ENCODE measurements at places on chromosomes 11 and 22.

GRCh38 chr11:79025097-79025496 lies 415.7 kb downstream of the TENM4 start:
- H3K27ac ChIP-seq = no peak overlapping the region
- H3K27me3 ChIP-seq = peaks cover 45% of the 10 kb centered on the region

- H3K27ac ChIP-seq = no peak overlapping the region
- H3K36me3 ChIP-seq = no peaks in the 10 kb centered on the region
- DNase-seq = no peak
- no peaks in the 10 kb centered on the region for H3K4me1 ChIP-seq
- no peaks in the 10 kb centered on the region for H3K27me3 ChIP-seq
Observed at GRCh38 chr11:19393941-19394340, 153.2 kb upstream of the E2F8 start.

- no peaks in the 10 kb centered on the region for H3K36me3 ChIP-seq
- no peak for DNase-seq
- H3K4me1 ChIP-seq = no peaks in the 10 kb centered on the region
- H3K27me3 ChIP-seq = no peaks in the 10 kb centered on the region
Observed at GRCh38 chr11:40162901-40163883, 1296.3 kb downstream of the LRRC4C start.

- no peak overlapping the region for H3K4me3 ChIP-seq
- H3K36me3 ChIP-seq = no peaks in the 10 kb centered on the region
- no peak overlapping the region for H3K27ac ChIP-seq
Observed at GRCh38 chr11:3158131-3158591, 6.9 kb downstream of the OSBPL5 start.

DNA sequence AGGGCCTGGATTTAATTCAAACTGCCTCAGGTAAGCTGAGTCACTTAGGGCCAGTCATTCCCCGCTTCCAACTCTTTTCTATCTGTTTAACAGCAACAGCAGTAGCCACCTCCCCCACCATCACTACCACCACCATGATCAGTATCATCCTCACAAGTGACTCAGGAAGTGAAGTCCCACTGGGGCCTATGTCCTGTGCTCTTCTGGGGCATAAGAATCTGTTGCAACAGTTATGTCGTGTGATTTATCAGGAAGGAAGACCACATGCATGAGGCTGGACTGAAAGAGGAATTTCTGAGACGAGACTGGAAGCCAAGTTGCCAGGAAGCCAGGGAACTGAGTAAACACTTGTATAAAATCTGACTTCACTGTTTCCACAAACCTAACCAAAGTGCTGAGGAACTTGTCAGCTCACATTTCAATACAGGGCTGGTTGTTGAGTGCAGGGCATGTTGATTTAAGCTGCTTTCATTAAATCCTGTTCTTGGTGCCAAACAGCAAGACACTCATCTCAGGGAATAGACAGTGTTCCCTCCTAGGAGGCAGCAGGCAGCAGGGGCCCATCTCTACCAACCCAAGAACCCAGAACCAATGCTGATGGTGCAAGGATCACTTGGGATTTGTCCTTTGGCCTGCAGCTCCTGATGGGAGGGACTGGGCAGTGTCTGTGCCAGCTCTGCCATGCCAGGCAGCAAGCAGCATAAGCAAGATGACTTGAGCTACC lies 226.7 kb upstream of the NARS2 start:
- H3K27ac ChIP-seq = no peak overlapping the region
- no peaks in the 10 kb centered on the region for H3K36me3 ChIP-seq
- DNase-seq = no peak
- H3K4me3 ChIP-seq = no peak overlapping the region

GRCh38 chr11:121449626-121450025 lies 2.5 kb upstream of the SORL1 start:
- no peak overlapping the region for H3K4me3 ChIP-seq
- H3K4me1 ChIP-seq = no peaks in the 10 kb centered on the region
- H3K27me3 ChIP-seq = peaks cover 14% of the 10 kb centered on the region
- no peak for DNase-seq
- no peaks in the 10 kb centered on the region for H3K36me3 ChIP-seq
- H3K27ac ChIP-seq = no peak overlapping the region

GRCh38 chr11:59283311-59283710 lies 70.6 kb upstream of the MPEG1 start:
- H3K27ac ChIP-seq = no peak overlapping the region
- DNase-seq = no peak
- H3K27me3 ChIP-seq = no peaks in the 10 kb centered on the region
- H3K36me3 ChIP-seq = no peaks in the 10 kb centered on the region

- peaks cover 99% of the 10 kb centered on the region for H3K27me3 ChIP-seq
- no peaks in the 10 kb centered on the region for H3K36me3 ChIP-seq
- no peaks in the 10 kb centered on the region for H3K4me1 ChIP-seq
Observed at GRCh38 chr11:1815751-1816150, 19.0 kb upstream of the SYT8 start.

GRCh38 chr11:118230088-118230487 lies 5.3 kb upstream of the JAML start:
- no peak overlapping the region for H3K4me3 ChIP-seq
- no peak overlapping the region for H3K27ac ChIP-seq
- no peak for DNase-seq
- H3K36me3 ChIP-seq = no peaks in the 10 kb centered on the region
- no peaks in the 10 kb centered on the region for H3K4me1 ChIP-seq
- H3K27me3 ChIP-seq = no peaks in the 10 kb centered on the region

DNA sequence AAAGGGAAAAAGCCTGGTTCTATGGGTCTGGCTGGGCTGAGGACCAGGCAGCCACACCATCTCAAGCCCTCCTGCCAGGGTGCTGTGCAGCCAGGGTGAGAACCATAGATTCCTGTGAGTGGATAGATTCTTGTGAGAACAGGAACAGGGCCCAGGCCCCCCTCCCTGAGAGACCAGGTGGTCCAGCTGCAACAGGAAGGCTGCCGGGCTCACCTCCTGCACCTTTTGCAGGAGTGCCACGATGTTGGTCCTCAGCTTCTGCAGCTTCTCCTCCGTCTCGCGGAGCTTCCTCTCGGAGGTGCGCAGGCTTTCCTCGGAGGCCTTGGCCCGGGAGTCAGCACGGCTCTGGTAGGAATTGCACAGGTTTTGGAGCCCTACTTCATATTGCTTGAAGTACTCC lies 40.8 kb downstream of the MORC2 start:
- H3K4me1 ChIP-seq = no peaks in the 10 kb centered on the region
- DNase-seq = no peak
- no peaks in the 10 kb centered on the region for H3K36me3 ChIP-seq
- no peaks in the 10 kb centered on the region for H3K27me3 ChIP-seq
- no peak overlapping the region for H3K27ac ChIP-seq

DNA sequence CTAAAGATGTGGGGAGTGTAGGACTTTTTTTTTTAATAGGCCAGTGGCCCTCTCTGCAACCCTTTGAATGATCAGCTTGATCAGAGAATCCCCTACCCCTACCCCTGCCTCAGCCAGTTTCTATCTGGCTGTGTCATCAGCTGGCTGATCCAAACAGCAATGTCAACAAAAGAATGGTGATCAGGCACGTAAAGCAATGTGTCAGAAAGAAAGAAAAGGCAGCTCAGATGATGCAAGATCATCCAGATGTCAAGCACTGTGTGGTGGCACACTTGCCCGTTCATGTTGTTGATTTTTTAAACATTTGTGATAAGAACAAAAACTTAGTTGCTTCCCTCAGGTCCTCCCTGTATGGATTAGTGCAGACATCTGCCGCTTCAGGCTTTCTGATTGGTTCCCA lies 26.3 kb upstream of the EHF start:
- DNase-seq = no peak
- H3K4me3 ChIP-seq = no peak overlapping the region
- H3K4me1 ChIP-seq = peaks cover 7% of the 10 kb centered on the region
- no peak overlapping the region for H3K27ac ChIP-seq
- no peaks in the 10 kb centered on the region for H3K36me3 ChIP-seq

DNA sequence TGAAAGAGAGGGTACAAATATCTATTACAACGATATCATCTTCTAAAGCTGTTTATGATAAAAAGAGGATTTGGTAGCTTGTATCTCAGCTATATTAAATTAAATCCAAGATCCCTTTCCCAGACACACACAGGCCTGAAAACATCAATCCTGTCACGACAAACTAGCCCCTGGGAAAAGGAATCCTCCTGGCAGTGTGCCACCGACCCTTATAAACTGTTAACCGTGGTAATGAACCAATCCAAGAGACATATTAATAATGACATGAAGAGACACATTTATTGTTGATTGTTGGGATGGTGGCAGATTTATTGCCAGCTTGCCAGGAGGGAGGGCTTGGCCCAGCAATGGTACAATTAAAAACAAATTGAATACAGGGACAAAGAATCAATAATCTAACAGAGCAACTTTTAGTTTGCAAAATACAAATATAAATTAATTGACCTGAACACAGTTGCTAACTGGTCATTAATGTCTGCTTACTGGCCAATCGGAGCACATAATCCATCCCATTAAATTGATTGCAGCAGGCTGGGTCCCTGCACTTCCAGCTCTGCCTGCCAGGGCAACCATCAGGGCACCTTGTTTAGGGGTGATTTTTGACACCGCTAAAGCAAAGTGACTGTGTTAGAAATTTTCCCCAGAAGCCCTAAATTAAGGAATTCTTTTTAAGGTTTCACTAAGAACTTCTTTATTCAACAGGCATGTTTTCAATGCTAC lies 887.6 kb downstream of the OPCML start:
- H3K27ac ChIP-seq = no peak overlapping the region
- H3K4me1 ChIP-seq = no peaks in the 10 kb centered on the region
- H3K4me3 ChIP-seq = no peak overlapping the region
- no peak for DNase-seq

DNA sequence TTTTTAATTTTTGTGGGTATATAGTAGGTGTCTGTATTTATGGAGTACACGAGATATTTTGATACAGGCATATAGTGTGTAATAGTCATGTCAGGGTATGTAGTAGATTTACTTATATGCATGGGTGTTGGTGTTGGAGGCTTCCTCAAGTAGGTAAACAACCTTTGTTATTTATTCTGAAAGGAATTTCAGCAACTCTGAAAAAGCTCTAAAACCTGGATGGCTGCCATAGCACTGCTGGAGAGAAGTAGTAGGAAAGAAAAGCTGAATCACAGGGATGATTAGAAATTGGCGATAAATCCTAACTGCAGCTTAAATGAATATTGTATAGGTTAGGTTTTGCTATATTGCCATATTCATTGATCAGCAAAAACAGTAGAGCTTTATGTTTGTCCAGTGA lies 44.4 kb upstream of the ST14 start:
- no peak overlapping the region for H3K4me3 ChIP-seq
- no peaks in the 10 kb centered on the region for H3K36me3 ChIP-seq
- H3K4me1 ChIP-seq = peaks cover 20% of the 10 kb centered on the region
- no peak overlapping the region for H3K27ac ChIP-seq

DNA sequence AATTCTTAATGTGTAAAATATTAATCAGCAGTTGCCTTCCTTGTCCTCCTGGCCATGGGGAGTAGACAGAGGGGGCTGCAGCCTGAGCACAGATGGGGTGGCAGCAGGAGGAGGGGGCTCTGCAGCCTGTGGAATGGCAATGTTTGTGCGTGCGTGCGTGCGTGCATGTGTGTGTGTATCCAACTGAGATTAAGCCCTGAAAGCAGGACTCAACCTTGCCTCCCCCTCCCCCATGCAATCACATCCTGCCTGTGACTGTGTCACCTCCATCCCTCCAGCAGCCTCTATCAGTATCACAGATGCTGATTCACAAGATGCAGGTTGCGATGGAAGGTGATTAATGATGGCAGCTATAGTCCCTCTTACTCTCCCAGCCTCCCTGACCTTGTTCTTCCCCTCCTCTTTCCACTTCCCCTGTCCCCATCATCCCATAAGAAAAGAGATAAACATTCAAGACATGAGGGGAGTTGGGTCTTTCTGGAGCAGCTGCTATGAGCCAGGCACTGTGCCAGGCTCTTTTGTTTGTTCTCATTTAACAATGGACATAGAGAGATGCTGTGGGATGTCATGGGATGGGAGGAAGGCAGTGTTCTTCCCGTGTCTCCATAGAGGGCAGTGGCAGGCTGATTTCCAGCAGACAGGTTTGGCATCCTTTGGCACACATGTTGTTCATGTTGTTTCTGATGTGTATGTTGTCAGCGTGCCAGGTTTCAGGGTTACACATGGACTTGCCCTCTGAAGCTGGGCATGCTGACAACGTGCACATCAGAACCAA lies 43.8 kb upstream of the NECTIN1 start:
- H3K27me3 ChIP-seq = peaks cover 24% of the 10 kb centered on the region
- no peak for DNase-seq
- H3K4me1 ChIP-seq = no peaks in the 10 kb centered on the region
- no peak overlapping the region for H3K4me3 ChIP-seq

- no peak overlapping the region for H3K4me3 ChIP-seq
- no peak for DNase-seq
- H3K4me1 ChIP-seq = no peaks in the 10 kb centered on the region
- no peaks in the 10 kb centered on the region for H3K36me3 ChIP-seq
Observed at GRCh38 chr11:64107303-64107702, 58.6 kb downstream of the MACROD1 start.

DNA sequence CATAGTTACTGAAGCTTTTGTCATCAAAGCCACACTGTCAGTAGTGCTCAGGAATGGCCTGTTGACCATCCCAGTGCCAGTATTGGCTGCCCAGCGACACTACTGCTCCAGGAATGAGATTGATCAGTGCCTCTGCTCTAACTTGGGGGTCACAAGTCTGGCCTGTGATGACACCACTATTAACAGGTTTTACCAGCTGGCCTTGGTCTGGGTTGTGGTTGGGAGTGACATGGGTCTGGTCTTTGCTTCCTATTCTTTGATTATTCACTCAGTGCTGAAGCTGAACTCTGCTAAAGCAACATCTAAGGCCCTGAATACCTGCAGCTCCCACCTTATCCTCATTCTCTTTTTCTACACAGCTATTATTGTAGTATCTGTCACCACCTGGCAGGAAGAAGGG lies 21.5 kb downstream of the OR56B4 start:
- H3K27ac ChIP-seq = no peak overlapping the region
- H3K27me3 ChIP-seq = no peaks in the 10 kb centered on the region
- no peak overlapping the region for H3K4me3 ChIP-seq
- no peaks in the 10 kb centered on the region for H3K36me3 ChIP-seq

Data from MM.1S (cell line).